ENCODE measurements at places on chromosomes 7 and 10. TPM values are rescaled to one million over a fixed set of nuclear protein-coding genes. Genes with fewer than 3 reads are reported as not detected.

GRCh38 chr7:2471022-2471329 is 5.2 kb downstream of the GRIFIN start:
- DNase-seq = no peak

Gene OPN4
- not detected for total RNA-seq

DNA sequence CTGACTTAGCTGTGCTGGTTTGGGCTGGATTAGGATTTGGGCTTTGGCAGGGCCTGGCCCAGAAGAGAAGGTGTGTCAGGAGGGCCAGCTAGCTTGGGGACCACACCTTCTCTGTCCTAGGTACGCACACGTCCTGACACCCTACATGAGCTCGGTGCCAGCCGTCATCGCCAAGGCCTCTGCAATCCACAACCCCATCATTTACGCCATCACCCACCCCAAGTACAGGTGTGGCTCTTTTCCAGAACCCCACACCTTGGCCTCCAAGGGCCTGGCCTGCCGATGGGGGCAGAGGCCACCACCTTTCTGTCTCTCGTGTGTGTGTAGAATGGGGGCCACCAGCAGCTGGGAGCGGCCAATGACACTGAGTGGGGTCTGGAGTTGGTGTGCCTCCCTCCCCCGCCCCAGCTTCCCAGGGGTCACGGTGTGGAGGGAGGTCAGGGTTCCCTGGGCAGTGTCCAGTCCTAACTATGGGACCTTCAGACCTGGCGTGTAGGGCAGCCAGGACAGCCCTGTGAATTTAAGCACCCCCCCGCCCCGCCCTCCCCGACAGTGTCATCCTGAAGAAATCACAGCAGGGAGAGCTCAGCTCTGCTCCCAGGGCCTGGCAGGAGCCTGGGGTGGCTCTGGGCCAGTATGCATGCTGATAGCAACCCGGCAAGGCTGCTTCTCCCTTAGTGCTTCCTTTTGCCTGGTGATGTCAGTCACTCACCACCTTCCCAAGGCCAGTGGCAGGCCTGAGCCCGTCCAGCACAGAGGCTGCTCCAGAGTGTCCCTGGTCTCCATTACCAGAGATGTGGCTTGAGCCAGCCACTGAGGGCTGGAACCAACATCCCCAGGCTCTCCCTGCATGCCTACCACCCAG is 6.9 kb upstream of the LDB3 start:
- no peak for DNase-seq

DNA sequence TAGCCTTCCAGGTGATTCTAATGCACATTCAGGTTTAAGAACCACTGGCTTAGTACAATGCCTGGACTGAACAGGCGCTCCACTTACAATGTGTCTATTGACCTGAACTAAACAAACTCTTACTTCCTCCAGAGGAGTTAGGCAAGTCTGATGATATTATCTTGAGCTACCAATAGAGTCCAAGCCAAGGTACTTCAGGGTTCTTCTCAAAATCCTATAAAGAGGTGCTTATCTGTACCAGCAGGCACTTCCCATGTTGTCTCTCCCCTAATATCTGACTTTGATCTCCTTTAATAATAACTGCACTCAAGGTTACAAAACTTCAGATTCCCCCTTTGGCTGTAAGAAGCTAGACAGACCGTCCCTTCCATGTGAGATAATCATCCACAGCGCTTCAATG is 157.0 kb upstream of the SVIL start:
- no peak for DNase-seq

GRCh38 chr7:41882745-41883420 is 180.0 kb upstream of the INHBA start:
- DNase-seq = peak; percentile 52

Gene FKBP6
- not detected for total RNA-seq

Gene NPC1L1
- not detected for total RNA-seq

DNA sequence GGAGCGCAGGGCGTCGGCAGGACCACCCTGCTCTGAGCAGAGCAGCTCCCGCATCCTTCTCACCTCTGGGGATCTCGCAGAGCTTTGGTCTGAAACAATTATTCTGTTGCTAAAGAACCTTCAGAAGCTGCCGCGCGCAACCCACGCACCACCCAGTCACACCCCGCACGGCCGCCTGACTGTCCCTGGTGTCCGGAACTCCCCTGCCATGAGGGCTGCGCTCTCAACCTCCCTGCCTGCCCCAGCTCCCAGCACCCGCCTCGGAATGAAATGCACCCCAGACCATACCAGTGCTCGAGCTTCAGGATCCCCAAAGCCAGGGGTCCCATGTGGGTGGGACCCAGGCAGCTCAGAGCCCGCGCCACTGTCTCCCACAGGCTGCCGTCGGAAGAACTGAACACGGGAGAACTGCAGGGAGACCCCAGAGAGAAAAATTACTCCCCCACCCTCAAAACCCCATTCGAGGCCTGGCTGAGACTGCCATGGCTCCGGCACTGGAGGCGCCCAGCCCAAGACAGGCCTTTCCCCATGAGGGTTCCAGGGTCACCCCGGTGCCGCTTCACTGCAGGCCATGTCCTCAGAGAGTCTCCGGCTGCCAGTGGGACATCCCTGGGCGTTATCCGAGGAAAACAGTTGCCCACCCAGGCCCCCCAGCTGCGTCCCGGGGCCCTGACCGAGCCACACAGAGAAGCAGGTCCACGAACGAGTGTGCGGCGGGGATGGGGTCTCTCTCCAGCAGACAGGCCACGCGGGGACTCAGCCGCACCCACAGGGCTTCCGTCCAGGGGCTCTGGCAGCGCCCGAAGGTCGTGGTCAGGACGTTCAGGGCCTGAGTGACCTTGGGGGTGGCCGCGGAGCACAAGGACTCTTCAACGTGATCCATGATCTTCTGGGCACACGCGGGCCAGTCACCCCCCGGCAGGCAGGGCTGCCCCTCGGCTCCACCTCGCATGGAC is 12.1 kb downstream of the BRAT1 start:
- DNase-seq = no peak

Gene RASSF4
- 1.0 TPM for total RNA-seq

Gene NRP1
- 0.21 TPM for total RNA-seq

- no peak for DNase-seq
These were observed 214.6 kb downstream of the PTEN start for GRCh38 chr10:88077977-88078376.

- DNase-seq = peak; percentile 41
These were observed 3.2 kb upstream of the CDHR1 start for GRCh38 chr10:84191106-84191505.

DNA sequence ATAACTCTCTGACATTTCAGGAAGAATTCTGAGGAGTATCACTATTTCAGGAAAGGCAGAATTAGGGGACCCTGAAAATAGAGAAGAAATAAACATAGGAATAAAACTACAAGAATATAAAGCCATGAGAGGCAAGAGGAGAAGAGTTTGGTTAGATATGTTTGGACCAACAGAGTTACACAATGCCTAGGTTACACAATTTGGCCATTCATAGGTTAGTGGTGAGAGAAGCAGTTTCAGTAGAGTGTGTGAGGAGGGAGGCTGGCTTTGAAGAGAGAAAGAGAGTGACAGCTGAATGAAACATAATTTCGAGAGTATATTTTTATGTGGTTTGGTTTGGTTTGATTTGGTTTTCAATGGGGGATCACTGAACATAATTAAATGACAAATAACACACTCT is 783.2 kb upstream of the LRRN3 start:
- no peak for DNase-seq

DNA sequence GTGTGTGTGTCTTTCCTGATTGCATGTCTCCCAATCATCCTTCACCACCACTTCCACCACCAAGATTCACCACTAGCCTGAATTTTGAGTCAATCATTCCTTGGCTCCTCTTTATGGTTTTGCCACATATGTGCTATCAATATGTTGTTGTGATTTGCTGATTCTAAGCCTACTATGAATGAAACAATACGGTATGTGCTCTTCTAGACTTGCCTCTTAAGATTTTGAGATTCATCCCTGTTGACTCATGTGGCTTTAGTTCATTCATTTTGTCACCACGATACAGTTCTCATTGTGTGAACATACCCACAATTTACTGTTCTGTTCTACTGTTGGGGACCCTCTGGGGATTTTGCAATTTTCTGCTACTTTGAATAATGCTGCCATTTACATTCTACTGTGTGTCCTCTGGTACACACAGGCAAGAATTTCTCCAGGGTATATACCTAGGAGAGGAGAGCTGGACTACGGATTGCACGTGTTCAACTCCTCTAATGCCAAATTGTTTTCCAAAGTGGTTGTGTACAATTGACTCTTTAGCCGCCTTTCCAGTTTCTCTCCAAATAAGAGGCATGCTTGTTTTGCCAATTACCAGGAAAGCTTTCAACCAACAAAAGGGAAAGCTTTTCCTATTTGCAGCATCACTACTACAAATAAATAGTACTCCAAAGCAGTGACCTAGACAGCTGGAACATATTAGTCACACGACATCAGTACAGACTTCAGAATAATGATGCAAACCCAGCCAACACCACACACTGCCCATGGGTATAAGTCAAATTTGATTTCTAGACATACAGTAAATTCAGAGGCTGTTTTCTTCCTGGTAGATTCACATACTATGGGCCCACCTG is 30.0 kb downstream of the SGMS1 start:
- DNase-seq = no peak

DNA sequence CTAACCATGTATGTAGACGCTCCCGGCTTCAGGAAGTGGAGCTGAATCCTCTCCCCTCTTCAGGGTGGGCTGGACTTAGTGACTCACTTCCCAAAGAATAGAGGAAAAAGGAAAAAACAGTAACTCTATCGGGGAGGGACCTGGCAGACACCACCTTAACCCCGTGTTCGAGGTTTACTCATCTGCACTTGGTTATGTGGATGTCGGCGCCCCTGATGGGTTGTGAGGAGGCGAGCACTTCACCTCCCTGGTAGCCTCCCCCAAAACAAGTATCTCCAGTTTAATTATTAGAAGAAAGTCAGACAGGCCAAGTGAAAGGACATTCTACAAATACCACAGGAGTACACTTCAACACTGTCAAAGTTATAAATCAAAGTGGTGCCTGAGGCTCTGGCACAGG is 559.7 kb downstream of the TCERG1L start:
- DNase-seq = no peak

Gene SLC25A28
- 65.9 TPM for total RNA-seq

DNA sequence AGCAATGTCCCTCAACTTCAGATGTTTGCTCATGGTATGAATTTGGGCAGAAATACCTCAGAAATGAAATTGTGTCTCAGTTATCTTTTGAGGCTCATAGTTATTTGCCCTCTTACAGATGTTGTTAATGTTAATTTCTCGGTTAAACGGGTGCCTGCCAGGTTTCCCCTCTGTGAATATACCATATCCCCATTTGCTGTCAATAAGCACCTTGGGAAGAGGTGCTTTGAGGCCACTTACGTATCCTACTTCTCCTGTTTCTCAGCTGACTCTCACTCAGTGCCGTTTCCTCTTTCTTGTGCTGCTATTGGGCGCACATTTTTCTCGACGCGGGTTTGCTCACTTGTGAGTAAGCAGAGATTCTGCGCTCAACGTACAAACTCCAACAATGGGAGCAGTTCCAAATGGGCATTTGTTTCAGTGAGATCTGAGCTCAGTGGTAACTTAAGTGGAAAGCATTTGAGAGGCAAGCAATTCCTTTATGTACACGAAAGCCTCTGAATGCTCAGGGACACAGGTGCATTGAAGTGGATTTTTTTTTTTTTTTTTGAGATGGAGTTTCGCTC is 34.8 kb upstream of the JAKMIP3 start:
- DNase-seq = no peak

Gene MRM2
- total RNA-seq = 28.7 TPM
